Stomach (tissue), 19 donors: ENCODE measurements at places on chromosomes 16 and 17. TPM values are rescaled to one million over a fixed set of nuclear protein-coding genes. Genes with fewer than 3 reads are reported as not detected.

The NPIPB6 gene
- not detected for polyA plus RNA-seq

GRCh38 chr16:7393680-7394079, 61.0 kb downstream of the RBFOX1 start:
- no peak overlapping the region for H3K4me3 ChIP-seq
- no peak overlapping the region for H3K27ac ChIP-seq
- H3K36me3 ChIP-seq = no peaks in the 10 kb centered on the region
- no peak for DNase-seq

DNA sequence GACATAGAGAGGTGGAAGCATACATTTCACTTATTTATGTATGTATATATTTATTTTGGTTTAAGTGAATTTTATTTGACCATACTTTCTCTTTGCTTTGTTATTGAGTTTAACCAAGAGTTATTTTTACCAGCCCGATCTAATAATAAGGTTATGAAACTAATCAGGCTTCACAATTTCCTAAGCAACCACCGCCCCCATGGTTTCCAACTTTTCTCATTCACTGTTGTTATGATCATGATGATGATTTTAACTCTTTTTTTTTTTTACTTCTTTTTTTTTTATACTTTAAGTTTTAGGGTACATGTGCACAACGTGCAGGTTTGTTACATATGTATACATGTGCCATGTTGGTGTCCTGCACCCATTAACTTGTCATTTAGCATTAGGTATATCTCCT, 30.6 kb downstream of the DNAH9 start:
- no peaks in the 10 kb centered on the region for H3K27me3 ChIP-seq
- DNase-seq = no peak
- H3K4me1 ChIP-seq = no peaks in the 10 kb centered on the region
- no peaks in the 10 kb centered on the region for H3K36me3 ChIP-seq

- peak; percentile 74 for DNase-seq
- H3K4me3 ChIP-seq = no peak overlapping the region
- H3K36me3 ChIP-seq = no peaks in the 10 kb centered on the region
These were observed 45.9 kb downstream of the SLC6A2 start for GRCh38 chr16:55701442-55702319.

The HSPB9 gene
- polyA plus RNA-seq = 0.61 TPM

The KRTAP9-2 gene
- not detected for polyA plus RNA-seq

The GPR179 gene
- polyA plus RNA-seq = 0.03 TPM

GRCh38 chr17:78759203-78759968, 22.7 kb downstream of the CYTH1 start:
- peak; percentile 94 for DNase-seq
- no peaks in the 10 kb centered on the region for H3K36me3 ChIP-seq
- H3K27ac ChIP-seq = peak overlapping the region; percentile 74

The ABCC12 gene
- polyA plus RNA-seq = not detected

DNA sequence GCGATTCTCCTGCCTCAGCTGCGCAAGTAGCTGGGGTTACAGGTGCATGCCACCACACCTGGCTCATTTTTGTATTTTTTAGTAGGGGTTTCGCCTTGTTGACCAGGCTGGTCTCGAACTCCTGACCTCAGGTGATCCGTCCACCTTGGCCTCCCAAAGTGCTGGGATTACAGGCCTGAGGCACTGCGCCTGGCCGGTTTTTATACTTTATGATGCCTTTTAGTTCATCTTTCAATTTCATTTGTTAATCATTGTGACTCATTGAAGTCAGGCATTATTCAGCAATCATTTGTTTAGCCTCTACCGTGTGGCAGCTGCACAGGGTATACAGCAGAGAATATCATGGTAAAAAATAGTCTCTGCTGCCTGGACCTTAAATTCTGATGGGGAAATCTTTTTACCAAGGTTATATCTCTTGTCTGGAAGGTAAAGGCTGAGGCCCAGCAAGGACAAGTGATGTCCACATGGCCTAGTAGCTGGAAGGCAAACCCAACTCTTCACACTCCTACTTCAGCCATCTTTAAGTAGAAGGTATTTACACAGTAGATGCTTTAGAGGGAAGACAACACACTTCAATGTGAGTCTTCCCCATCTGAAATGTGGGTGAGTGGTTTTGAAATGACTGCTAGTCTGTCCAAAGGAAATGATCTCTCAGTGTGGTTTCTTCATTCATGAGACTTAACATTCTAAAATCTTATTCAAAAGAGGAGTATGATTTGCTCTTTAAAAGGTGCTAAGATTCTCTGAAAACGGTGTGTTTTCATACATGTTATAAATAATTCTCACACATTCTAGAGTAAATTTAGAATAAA, 2.4 kb downstream of the PRPSAP2 start:
- no peak overlapping the region for H3K27ac ChIP-seq
- H3K4me3 ChIP-seq = no peak overlapping the region
- no peaks in the 10 kb centered on the region for H3K36me3 ChIP-seq
- H3K4me1 ChIP-seq = peaks cover 55% of the 10 kb centered on the region
- no peak for DNase-seq
- no peaks in the 10 kb centered on the region for H3K27me3 ChIP-seq
